Activated CD4-positive, alpha-beta T cell treated with anti-CD3 and anti-CD28 coated beads, Interleukin-2, amount 50 U/mL, for 24 hours (primary cell): ENCODE measurements at places on chromosomes 12 and 14.

DNA sequence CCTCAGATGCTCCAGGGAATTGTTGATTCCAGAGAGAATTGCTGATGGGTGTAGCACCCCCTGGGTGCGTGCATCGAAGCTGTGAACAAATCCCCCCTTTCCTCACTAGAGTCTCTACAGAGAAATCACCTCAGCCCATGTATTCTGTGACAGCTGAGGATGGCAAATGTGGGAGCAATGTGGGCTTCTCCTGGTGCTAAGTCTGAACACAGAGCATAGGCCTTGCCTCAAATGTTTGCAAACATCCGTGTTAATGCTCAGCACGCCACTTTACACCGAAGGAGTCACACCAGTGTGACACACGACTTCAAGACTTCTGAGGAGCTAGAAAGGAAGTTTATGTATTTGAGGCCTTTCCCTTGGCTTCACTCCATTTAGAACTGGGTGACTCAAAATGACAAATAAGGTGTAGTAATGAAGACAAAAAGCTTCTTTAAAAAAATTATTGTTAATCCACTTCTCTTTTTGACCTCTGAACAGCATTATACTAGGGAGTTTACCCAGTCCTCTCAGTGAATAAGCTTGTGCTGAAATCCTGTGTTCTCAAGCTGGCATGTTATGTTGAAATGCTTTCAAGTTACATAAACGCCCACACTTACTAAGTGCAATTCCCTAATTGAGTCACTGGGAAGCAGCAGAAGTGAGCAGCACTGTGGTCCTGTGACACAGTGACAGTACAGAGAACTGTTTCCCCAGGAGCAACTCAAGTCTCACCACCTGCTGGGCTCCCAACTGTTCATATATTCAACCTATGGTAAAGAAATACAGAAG is 92.9 kb downstream of the FAR2 start:
- no peak for DNase-seq

DNA sequence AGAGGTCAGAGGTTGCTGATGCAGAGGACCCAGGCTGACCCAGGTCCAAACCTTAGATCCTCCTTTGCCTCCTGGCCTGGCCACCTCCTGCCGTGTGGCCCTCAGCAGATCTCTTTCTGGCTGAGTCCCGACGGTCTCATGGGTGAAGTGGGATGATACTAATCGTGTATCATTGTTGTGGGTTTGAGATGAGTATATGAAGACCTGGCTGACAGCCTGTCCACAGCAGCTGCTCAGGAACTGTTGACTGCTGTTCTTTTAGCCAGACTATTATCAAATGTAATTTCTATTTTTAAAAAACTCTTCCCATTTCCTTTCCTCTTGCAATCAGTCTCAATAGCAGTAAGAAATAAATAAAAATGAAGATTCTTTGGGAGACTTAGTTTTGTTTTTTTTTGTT is 45.6 kb downstream of the ANKRD9 start:
- no peak for DNase-seq

- no peak for DNase-seq
These were observed 53.7 kb downstream of the MON2 start for GRCh38 chr12:62520361-62520760.

DNA sequence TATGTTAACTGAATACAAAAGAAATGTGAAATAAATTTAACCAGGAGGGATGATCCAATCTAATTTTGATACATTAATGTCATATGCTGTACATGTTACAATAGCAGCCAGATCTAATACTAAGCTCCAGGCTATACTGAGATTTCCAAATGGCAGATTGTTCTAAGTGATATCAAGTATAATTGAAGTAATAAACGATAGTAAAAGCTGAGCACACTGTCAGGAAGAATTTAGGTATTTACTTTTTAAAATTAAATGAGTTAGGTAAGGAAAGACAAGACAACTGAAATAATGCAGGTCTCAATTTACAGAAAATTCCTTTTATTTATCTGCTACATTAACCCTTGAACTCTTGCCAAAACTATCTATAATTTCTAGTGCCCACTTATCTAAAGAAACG is 39.9 kb downstream of the INSM2 start:
- DNase-seq = no peak

DNA sequence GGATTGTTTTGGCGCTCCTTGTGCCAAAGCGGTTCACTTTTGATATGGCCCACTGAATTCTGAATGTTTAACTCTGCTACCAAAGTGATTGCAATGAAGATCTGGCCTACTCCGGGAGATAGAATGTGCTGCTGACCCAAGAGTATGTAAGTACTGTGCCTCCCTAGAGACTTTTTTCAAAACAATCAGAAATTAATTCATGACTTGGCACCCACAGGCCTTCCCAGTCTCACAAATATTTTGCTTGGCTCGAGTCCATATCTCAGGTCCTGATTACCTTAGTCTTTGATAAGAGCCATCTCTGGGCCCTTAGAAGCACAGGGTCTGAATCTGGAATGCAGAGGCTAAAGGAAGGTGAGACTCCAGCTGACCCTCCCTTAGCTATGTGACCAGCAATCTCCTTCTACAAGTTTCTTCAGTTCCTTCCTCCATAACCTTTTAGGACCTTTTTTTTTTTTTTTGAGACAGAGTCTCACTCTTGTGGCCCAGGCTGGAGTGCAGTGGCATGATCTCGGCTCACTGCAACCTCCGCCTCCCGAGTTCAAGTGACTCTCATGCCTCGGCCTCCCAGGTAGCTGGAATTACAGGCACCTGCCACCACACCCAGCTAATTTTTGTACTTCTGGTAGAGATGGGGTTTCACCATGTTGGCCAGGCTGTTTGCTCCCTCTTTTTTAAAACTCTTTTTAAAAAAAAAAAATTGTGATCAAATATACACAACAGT is 49.5 kb upstream of the METAP2 start:
- DNase-seq = no peak

DNA sequence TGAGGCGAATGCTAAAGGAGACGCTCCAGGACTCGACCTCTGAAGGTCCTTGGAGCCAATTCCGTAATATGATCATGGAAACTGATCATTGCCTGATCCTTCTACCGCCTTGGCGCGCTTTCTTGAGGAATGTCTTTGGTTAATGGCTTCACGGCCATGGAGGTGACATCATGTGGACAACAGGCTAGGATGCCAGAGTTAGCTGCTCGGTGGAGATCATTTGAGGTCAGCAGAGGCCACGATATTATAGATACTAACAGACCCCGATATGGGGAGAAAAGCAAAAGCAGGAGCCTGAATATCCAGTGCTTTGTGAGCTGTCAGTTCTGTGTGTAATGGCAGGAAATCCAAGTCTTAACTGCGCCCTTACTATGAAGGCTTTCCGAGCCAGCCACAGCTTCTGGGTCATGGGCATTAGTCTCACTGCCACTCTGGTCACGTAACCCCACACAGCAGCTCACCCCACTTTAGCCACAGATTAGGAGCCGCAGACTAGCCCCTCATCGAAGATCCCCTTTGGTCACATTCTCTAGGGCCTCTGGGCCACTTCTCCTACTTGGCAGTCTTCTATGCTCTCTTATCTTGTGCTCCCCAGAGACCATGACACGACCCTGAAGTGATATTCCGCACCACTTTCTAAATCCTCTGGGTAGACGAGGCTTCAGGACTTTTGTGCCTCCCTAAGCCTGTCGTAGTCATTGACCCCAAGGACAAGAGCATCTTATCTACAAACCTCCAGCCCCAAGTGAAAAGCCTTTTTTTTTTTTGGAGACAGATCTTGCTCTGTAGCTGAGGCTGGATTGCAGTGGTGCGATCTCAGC is 724 bp upstream of the CS start:
- no peak for DNase-seq

GRCh38 chr12:102197789-102198188 is at the start of gene PMCH:
TSS of gene PMCH (minus strand) at chr12:102197833. CDS start at chr12:102197770, 63 bp downstream.
- no peak for DNase-seq

DNA sequence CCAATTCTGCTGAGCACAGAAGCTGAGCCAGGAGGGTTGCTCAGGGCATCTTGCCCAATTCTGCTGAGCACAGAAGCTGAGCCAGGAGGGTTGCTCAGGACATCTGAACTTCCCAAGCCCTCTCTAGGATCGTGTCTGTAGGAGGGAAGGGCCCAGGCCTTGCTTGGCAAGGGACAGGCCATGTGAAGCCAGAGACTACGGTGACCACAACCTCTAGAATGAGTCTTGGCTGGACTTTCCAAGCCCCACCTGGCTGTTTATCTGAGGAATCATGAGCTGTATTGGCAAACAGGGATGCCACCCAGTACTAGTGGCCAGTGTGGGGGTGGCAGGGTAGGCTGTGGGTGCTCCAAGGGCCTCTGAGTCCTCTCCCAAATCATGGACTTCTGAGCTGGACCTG is 7.7 kb upstream of the SERPINA6 start:
- no peak for DNase-seq

- DNase-seq = no peak
These were observed 6.7 kb upstream of the BATF start for GRCh38 chr14:75515629-75515996.

GRCh38 chr12:52433501-52434080 is 580 bp downstream of the KRT75 start:
- DNase-seq = no peak

- DNase-seq = no peak
These were observed 29.6 kb downstream of the MTHFD1 start for GRCh38 chr14:64417771-64418125.

GRCh38 chr12:10331642-10332239 is 24.1 kb downstream of the KLRD1 start:
- DNase-seq = no peak

GRCh38 chr12:20018406-20018805 is 349.9 kb upstream of the PDE3A start:
- no peak for DNase-seq

DNA sequence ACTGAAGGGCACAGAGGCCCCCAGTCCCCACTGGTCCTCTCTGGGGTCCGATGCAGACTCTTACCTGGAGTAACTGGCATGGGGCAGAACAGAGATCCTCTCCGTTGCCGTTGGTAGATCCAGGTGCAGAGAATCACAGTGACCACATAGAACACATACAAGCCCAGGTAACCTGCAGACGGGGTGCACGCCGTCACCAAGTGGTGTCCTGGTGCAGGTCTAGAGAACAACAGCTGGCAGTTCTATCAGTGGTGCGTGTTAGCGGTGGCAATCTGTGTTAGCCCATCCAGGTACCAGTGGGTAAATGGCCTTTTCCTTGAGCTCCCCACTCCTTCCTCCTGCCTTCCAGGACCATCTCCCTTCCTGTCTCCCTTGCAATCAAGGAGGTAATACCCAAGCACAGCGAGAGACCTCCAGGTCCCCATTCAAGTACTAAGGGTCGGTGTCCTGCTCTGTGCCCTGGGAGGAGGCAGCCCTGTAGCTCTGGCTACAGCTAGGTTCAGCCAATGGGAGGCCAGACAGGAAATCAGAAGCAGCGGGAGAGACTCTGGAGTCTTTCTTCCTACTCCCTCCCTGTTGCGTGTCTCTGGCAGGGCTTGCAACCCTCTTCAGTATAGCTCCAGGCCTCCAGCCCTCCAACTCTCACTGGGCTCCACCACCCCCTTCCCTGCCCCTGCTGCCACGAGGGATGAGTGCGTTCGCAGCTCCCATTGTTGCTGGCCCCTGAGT is 15.8 kb downstream of the SLC8B1 start:
- no peak for DNase-seq

- DNase-seq = no peak
These were observed 7.6 kb upstream of the BRMS1L start for GRCh38 chr14:35818346-35819115.

DNA sequence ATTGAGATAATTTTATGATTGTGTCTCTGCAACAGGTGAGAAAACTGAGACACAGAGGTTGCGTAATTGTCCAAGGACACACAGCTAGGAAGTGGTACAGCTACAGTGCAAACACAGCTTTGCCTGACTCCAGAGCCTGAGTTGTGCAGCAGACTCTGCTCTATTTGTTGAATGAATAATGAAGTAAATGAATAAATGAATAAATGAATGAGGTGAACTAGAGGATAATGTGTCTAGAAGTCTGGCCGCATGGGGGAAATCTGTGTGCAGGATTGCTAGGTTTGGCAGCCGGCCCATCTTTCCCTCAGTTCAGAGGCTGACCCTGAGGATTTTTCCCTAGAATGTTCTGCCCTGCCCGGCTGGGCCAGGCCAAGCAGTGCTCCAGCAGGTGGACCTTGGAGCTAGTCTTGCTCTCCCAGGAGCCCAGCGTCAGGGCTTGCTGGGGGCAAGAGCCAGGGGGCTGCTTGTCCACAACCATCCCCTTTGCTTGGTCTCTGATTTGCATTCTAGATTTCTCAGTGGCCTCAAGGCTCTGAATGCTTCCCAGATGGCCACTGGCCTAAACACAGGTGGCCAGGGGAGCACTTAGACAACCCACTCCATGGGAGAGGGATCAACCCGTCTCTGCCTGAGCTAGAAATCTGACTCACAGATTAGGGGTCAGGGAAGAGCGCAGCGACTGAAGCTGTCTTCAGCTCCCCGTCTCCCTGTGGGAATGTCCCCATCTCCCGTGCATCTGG is 225.2 kb downstream of the C12orf75 start:
- DNase-seq = no peak

GRCh38 chr14:94868772-94869072 is 98.8 kb upstream of the GSC start:
- DNase-seq = no peak

GRCh38 chr12:57549909-57550640 is at the start of gene KIF5A:
TSS of gene KIF5A (plus strand) at chr12:57550044. CDS start at chr12:57550272, 228 bp downstream.
- no peak for DNase-seq

DNA sequence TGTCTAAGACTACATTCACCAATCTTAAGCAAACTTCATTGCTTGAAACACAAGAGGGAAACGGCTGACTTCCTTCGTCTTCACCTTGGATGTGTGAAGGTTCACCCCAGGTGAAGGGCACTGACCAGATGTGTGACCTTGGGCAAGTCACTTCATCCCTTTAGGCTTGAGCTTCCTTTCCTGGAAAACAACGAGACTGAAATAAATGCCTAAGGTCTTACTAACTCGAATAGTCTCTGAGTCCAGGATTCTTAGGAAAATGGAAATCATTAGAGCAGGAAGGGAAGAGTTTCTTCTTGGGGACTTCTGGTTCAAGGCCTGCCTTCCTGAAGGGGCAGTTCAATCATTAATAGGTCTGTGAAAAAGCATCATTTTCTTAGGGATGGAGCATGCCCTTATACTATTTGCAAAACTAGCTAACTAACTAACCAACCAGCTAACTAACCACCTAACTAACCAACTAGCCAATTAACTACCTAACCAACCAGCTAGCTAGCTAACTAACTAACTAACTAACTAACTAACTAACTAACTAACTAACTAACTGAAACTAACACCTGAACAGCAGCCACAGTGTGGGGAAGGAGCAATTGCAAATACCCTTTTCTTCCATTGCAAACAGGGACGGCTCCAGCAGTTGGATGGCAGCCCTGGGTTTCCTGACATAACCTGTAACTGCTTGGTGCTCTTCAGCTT is 31.5 kb upstream of the EMP1 start:
- DNase-seq = no peak

- no peak for DNase-seq
These were observed 52.1 kb downstream of the LRCOL1 start for GRCh38 chr12:132558042-132558856.
